ENCODE measurements at places on chromosomes 5 and 9. TPM values are rescaled to one million over a fixed set of nuclear protein-coding genes. Genes with fewer than 3 reads are reported as not detected.
A peak's percentile ranks its signal among the peaks of the same experiment; 100 is the strongest.

- DNase-seq, result no peak
Observed at GRCh38 chr9:73174330-73174980, 22.8 kb downstream of the ANXA1 start.

DNA sequence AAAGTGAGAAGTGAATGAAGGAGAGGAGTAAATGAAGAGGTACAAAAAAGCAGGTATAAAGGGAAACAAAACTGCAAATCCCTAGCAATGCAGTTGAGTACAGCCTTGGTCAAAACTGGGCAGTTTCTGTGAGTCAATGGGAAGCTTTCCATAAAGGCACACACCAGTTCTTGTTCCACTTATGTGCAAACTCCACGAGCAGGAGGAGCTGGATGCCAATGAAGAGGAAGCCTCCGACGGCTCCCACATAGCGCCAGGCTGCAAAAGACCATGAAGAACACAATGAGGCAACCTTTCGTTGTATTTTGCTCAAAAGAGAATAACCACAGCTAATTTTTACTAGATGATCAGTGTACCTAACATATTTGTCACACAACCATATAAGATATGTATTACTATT lies 81.1 kb downstream of the SERINC5 start:
- no peak for DNase-seq

- no peak for DNase-seq
Observed at GRCh38 chr5:102700916-102701315, 54.2 kb upstream of the PAM start.

GRCh38 chr5:74027732-74028338 lies 401.8 kb downstream of the ARHGEF28 start:
- DNase-seq, result no peak

DNA sequence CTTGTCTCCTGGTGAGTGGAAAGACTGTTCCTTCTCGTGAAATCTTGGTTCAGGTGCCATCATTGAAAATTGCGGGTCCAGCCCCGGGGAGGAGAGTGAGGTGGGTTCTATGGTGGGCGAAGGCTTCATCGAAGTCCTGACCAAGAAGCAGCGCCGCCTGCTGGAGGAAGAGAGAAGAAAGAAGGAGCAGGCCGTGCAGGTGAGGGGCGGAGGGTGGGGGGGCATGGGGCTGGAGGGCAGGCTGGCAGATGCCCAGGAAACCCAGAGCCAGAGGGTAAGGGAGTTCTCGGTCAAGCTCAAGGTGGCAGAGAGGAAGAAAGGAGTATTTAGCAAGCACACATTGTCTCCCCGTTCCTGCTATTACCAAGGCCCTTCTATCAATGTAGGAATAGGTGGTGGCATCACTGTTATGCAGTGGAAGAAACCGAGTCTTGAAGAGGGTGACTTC lies 24.3 kb upstream of the POMT1 start:
- DNase-seq, result peak; percentile 46

- DNase-seq, result no peak
Observed at GRCh38 chr9:32703635-32704034, 68.2 kb upstream of the TAF1L start.

The F12 gene
- total RNA-seq, result 0.33 TPM

The OTULINL gene
- total RNA-seq, result 3.3 TPM

The GLRA1 gene
- not detected for total RNA-seq
